ENCODE measurements at places on chromosomes 6 and 20.

- no peaks in the 10 kb centered on the region for H3K36me3 ChIP-seq
- no peak overlapping the region for H3K4me3 ChIP-seq
- peaks cover 2% of the 10 kb centered on the region for H3K4me1 ChIP-seq
Observed at GRCh38 chr6:119614138-119614537, 264.6 kb upstream of the MAN1A1 start.

GRCh38 chr20:53794529-53795115 lies 201.0 kb upstream of the ZNF217 start:
- DNase-seq = no peak
- H3K27ac ChIP-seq = no peak overlapping the region
- no peak overlapping the region for H3K4me3 ChIP-seq
- H3K36me3 ChIP-seq = peaks cover 4% of the 10 kb centered on the region
- H3K27me3 ChIP-seq = no peaks in the 10 kb centered on the region

DNA sequence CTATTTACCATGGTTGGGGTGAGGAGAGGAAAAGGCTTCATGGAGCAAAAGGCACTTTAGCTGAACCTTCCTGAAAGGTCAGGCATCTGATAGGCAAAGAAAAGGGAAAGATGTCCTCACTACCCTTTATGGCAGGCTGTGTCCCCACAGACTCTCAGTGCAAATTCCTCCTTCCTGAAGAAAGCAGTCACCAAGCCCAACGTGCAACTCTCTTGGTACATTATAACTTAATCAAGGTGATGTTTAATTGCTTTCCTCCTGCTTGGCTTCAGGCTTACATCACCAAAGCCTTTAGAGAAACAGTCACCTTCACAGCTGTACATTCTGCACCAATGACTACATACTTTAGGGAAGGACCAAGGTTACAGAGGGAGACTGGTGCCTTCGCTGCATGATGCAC lies 2.1 kb upstream of the CLIC5 start:
- DNase-seq = no peak
- peaks cover 38% of the 10 kb centered on the region for H3K27me3 ChIP-seq
- peaks cover 3% of the 10 kb centered on the region for H3K36me3 ChIP-seq

- H3K4me3 ChIP-seq = no peak overlapping the region
- H3K27me3 ChIP-seq = no peaks in the 10 kb centered on the region
- peaks cover 7% of the 10 kb centered on the region for H3K4me1 ChIP-seq
- no peak for DNase-seq
- no peak overlapping the region for H3K27ac ChIP-seq
Observed at GRCh38 chr6:37889051-37889450, 69.5 kb downstream of the ZFAND3 start.

- no peak overlapping the region for H3K27ac ChIP-seq
- DNase-seq = no peak
- no peak overlapping the region for H3K4me3 ChIP-seq
- H3K4me1 ChIP-seq = no peaks in the 10 kb centered on the region
Observed at GRCh38 chr6:166112580-166112979, 55.1 kb downstream of the TBXT start.

DNA sequence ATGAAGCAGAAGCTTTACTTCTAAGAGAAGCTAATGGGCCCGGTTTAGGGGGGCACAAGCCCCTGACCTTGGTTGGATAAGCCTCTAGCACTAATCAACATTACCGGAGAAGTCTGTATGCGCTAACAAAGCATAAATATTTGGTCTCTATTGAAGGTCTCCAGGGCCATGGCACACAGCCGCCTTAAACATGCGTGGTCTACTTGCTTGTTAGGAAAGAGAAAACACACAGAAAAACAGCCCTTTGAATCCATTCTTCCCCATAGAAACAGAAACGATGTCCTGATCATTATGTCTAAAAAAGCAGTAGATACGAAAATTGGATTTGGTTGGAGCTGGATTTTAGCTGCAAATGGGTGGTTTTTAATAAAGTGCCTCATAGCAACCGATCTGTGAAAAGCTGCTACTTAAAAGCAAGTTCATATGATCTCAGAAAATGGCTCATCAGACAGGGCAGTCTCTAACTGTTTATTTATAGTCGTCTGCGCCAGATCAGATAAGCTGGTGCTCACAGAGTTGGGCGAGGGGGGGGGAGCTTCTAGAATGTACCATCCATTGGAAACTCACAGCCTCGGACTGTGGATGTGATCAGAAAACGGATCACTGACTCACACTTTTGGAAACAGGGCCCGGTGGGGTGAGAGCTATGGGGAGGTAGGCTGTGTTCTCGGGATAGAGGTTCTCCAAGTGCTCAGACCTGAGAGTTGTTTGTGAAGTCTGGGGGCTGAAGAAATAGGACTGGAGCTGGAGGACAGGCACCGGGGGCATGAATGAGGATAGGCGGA lies 35.3 kb upstream of the APCDD1L start:
- DNase-seq = no peak
- peaks cover 9% of the 10 kb centered on the region for H3K27me3 ChIP-seq
- no peaks in the 10 kb centered on the region for H3K36me3 ChIP-seq
- no peak overlapping the region for H3K4me3 ChIP-seq
- H3K27ac ChIP-seq = no peak overlapping the region

DNA sequence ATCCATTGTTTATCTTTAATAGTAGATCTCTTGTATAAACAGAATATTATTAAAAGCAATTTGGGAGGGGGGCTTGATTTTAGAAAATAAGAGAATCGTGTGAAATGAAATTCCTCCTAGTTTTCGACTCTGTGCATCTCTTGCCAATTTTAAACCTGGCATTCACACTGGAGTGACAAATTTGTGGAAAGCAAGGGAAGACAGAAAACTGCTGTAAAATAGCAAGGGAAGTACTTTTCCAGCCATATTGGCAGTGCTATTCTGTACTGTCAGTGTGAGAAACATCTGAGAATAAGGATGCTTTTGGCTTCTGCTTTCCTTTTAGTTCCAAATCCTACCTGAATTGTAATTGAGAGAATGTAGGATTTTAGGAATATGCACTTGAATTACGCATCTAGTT lies 40.2 kb downstream of the TOP1 start:
- no peaks in the 10 kb centered on the region for H3K27me3 ChIP-seq
- no peak overlapping the region for H3K27ac ChIP-seq
- DNase-seq = no peak
- H3K4me1 ChIP-seq = peaks cover 64% of the 10 kb centered on the region

DNA sequence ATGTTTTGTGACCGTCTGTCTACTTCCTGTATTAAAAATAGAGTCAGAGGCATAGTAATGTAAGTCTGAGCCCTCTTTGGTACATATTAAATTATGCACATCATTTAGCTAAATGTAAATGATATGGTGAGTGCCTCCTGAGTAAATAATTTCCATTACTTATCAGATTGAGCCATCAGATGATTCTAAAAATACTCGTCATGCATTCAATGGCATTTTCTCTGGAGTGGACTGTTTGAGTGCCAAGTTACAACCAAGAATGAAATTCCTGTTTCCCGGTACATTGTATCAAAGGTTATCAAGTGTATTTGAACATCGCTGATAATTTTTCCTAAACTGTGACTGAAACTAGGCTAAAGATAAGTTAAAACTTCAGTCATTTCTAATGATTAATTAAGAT lies 81.0 kb downstream of the AKAP7 start:
- no peak for DNase-seq
- H3K27ac ChIP-seq = no peak overlapping the region
- H3K36me3 ChIP-seq = peaks cover 19% of the 10 kb centered on the region

- DNase-seq = no peak
- no peaks in the 10 kb centered on the region for H3K36me3 ChIP-seq
- no peak overlapping the region for H3K27ac ChIP-seq
- no peak overlapping the region for H3K4me3 ChIP-seq
- no peaks in the 10 kb centered on the region for H3K27me3 ChIP-seq
Observed at GRCh38 chr20:19259141-19259591, 46.7 kb downstream of the SLC24A3 start.

- H3K4me1 ChIP-seq = no peaks in the 10 kb centered on the region
- no peak overlapping the region for H3K4me3 ChIP-seq
- H3K27ac ChIP-seq = no peak overlapping the region
- no peak for DNase-seq
Observed at GRCh38 chr20:17722493-17723300, 22.9 kb downstream of the BANF2 start.

- DNase-seq = no peak
- H3K27me3 ChIP-seq = no peaks in the 10 kb centered on the region
- H3K4me3 ChIP-seq = no peak overlapping the region
- H3K27ac ChIP-seq = no peak overlapping the region
Observed at GRCh38 chr6:140064366-140064765, 689.9 kb upstream of the CITED2 start.

GRCh38 chr6:169263374-169263773 lies 9.7 kb upstream of the THBS2 start:
- H3K36me3 ChIP-seq = no peaks in the 10 kb centered on the region
- no peak overlapping the region for H3K4me3 ChIP-seq
- no peak for DNase-seq
- H3K27ac ChIP-seq = no peak overlapping the region

DNA sequence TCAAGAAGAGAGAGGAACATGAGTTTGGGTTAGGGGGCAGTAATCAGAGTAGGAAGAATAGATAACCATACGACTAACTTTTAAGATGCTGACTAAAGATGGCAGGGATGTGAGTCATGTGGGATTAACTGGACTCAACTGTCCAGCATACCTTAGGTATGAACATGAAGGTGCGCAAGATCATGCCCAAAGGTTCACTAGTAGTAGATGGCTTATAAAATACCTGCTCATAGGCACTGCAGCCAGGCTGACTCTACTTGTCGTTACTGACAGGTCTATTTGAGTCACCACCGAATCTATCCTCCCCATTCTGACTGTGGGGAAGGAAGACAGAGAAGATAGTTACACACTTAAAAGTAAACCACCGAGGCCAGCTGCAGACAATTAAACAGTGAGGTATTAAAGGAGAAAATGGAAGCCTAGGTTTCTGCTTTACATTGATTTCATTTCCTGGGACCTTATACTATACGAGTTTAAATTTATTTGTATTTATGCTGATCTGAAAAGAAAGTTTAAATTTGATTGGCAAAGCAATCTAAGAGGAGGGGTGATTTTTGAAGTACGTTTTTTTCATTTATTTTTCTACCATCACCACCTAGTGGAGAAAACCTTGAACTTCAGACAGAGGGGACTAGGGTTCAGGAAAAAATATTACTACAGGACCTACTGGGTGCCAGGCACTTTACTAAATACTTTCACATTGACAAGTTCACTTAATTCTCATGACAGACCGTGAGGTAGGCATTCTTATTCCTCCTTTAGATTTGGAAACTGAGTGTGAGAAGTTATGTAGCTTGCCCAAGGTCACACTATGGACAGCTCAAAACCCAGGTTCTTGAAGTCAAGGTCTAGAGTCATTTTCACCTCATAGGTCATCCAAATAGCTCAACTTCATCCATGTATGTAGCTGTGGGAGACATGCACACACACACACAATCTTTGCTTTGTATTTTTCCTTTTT lies 4.0 kb upstream of the WRNIP1 start:
- no peak overlapping the region for H3K27ac ChIP-seq
- DNase-seq = no peak
- H3K27me3 ChIP-seq = peaks cover 6% of the 10 kb centered on the region
- H3K36me3 ChIP-seq = peaks cover 2% of the 10 kb centered on the region
- peak overlapping the region; percentile 37 for H3K4me3 ChIP-seq

- H3K27me3 ChIP-seq = peaks cover 3% of the 10 kb centered on the region
- no peaks in the 10 kb centered on the region for H3K4me1 ChIP-seq
- no peaks in the 10 kb centered on the region for H3K36me3 ChIP-seq
- no peak overlapping the region for H3K27ac ChIP-seq
- no peak overlapping the region for H3K4me3 ChIP-seq
- DNase-seq = no peak
Observed at GRCh38 chr20:64244870-64245603, 10.5 kb upstream of the PCMTD2 start.

DNA sequence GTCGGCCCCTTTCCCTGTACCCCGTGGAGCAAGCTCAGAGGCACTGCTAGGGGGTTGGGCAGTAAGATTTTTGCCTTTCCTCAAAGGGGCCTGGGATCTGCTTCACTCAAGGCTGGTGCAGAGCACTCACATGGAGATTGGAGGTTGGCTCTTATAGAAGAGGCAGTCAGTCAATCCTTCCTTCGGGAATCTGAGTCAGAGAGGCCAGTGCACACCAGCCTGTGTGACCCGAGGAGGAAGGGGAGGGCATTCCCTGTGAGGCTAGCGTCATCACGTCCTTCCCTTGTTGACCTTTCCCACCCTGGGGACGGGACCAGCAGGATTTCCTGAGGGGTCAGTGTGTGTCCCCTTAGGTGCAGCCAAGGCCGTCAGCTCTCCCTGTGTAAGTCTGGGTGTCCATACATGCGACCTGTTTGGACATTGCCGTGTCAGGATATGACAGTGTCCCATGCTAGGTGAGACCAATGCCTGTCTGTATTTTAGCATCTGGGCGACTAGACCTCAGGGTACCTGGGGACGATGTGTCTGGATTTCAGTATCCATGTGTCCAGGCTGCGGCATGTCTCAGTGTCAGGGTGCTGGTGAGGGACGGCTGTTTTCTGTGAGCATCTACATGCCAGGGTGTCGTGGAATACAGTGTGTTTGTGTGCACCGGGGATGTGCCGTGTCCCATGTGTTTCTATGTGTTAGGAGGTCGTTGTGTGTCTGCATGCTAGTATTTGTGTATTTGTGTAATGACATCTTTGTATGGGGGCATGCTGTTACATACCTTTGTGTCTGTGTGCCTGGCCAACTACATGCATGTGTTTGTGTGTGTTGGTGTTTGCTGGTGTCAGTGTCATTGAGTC lies 2.8 kb upstream of the ZNF512B start:
- H3K4me3 ChIP-seq = no peak overlapping the region
- no peak for DNase-seq
- H3K27me3 ChIP-seq = peaks cover 2% of the 10 kb centered on the region
- no peak overlapping the region for H3K27ac ChIP-seq

DNA sequence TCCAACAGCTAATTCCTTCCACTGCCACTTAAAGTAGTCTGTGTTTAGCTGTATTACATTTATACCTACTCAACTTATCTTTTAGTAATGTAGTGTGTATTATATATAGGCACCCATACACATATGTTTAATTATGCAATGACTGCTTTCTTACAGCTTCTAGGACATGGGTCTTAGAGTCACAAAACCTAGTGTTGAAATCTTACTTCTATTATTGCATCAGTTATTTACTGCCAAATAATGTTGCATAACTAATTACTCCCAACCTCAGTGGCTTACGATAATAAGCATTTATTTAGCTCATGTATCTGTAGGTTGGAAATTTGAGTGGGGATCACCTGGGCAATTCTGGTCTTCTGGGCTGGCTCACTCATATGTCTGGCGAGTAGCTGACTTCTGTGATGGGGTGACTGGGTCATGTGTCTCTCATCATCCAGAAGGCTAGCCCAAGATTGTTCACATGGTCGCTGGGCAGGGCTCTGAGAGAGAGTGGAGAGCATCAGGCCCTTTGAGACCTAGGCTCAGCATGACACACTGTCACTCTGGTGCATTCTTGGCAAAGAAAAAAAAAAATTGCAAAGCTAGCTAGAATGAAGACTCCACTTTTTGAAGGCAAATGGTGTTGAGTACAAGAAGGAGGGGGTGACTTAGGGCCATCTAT lies 187.0 kb downstream of the PLCB1 start:
- H3K4me3 ChIP-seq = no peak overlapping the region
- no peaks in the 10 kb centered on the region for H3K4me1 ChIP-seq
- H3K36me3 ChIP-seq = no peaks in the 10 kb centered on the region
- peaks cover 1% of the 10 kb centered on the region for H3K27me3 ChIP-seq
- no peak overlapping the region for H3K27ac ChIP-seq
- no peak for DNase-seq

Data from activated CD4-positive, alpha-beta T cell treated with anti-CD3 and anti-CD28 coated beads, Interleukin-2, amount 10 ng/mL, durations not matched to agents 7 days and 5 days (primary cell).